ENCODE measurements at places on chromosomes 13 and 19.

- no peak for DNase-seq
Measured at GRCh38 chr19:10454267-10454666, 33.9 kb downstream of the PDE4A start.

DNA sequence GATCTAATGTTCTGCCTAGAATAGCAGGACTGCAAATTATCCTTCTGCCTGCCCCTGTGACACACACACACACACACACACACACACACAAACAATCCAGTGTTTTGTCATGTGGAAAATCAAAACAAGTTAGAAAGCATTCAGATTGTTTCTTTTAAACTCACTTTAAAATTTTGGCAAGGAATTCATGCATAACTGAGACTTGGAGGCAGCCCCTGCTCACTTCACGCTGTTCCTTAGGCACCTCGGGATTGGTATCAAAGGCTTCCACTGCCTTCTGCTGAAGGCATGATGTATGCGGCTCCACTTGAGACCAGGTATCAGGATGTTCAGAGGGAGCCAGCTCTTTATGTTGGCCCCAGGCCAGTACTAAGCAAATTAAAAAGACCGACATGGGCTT, 158.7 kb downstream of the OXGR1 start:
- no peak for DNase-seq

GRCh38 chr13:75226733-75227435, 255.1 kb downstream of the TBC1D4 start:
- peak; percentile 65 for DNase-seq

GRCh38 chr13:94291631-94292322, 187.7 kb downstream of the DCT start:
- DNase-seq: no peak

GRCh38 chr19:40800997-40801377, 2.0 kb downstream of the EGLN2 start:
- DNase-seq: no peak

All from activated CD4-positive, alpha-beta T cell treated with anti-CD3 and anti-CD28 coated beads, Interleukin-10, Interleukin-2, amounts not matched to agents 100 ng/mL and 50 ng/mL, durations not matched to agents 16 hours and 8 hours (primary cell).